Fibroblast of pulmonary artery (primary cell): ENCODE measurements at places on chromosomes 12 and 14.

- no peak for DNase-seq
These were observed 127.3 kb upstream of the PWP1 start for GRCh38 chr12:107558141-107558815.

DNA sequence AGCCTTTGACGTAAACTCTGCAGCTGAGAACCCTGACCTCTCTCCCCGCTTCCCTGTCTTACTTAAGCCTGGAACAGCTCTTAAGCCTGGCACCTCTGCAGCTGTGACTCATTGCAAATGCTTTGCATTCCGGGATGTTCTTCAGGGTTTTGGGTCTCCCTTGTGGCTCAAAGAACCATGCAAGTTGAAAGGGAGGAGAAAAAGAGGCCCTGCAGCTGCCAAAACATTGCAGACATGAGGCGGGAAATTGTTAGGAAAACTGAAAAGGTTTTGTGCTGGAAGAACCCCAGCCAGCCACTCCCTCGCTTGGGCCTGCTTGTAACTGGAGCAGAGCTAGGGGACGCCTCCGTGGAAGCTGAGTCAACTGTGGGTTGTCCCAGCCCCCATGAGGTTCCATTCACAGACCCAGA is 60.2 kb upstream of the FERMT2 start:
- peak; percentile 98 for DNase-seq

- DNase-seq: no peak
These were observed 6.2 kb upstream of the SLC15A4 start for GRCh38 chr12:128829861-128830504.

GRCh38 chr12:43292699-43293098 is 259.3 kb downstream of the ADAMTS20 start:
- DNase-seq: peak; percentile 86

GRCh38 chr12:32981139-32981538 is 84.6 kb upstream of the PKP2 start:
- no peak for DNase-seq

GRCh38 chr12:123491481-123491880 is 33.5 kb downstream of the SNRNP35 start:
- no peak for DNase-seq

DNA sequence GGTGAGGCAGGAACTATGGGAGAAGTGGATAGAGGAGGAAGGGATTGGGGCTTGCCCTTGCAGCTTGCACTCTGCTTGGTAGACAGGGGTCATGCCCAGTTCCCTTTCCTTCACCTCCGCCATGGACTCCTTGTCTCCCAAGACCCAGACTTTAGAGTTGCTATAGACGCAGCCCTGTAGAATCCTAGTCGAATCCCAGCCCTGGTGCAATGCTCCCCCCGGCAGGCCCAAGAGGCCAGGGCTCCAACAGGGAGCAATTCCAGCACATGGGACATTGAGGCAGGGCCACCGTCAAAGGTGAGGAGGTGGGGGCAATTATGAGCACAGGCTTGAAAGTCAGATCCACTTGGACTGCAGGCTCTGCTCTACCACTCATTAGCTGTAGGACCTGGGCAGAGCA is 29.5 kb upstream of the BCDIN3D start:
- no peak for DNase-seq

DNA sequence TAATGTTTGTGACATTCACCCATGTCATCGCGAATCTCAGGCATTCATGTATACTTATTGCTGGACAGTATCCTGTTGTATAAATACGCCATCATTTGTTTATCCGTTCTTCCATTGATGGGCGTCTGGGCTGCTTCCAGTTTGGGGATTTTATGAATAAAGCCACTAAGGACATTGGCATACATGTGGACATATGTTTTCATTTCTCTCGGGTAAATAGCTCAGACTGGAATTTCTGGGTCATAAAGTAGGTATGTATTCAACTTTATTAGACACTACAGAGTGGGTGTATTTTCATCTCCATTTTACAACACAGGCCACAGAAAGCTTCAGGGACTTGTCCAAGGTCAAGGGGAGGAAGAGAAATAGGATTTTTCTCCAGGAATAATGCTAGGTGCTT is 48.9 kb downstream of the HRK start:
- DNase-seq: no peak

GRCh38 chr12:89879766-89880165 is 171.1 kb upstream of the ATP2B1 start:
- DNase-seq: no peak

- DNase-seq: no peak
These were observed 7.4 kb downstream of the LRP1-AS start for GRCh38 chr12:57139796-57140649.

GRCh38 chr14:38490273-38490672 is 234.4 kb upstream of the CLEC14A start:
- no peak for DNase-seq

DNA sequence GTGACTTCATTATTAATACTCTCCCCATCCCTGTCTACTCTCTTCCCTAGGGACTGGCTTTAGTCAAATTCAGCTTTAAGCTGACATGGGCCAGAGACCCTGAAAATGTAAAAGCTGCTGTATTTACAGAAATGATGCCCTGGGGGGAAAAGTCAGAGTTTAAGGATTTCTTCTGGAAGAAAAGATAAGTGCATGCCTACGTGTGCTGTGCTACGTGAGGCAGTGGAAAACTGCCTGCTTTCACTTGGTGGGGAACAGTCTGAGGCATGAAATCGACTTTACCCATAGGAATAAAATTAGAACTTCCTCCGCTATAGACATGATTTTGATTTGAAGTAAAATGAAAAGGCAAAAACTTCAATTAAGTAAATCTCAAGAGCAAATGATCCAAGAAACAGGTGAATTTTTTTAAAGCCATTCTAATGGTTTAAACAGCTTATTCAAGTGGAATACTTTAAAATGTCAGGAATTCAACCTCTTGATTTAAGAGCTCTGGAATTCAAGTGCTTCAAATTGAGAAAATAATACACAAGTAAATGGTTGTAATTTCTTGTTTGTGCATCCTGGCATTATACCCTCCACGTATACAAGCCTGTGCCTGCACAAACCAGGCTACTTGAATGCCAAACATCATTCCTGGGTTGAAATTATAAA is 168.5 kb downstream of the FOXN3 start:
- DNase-seq: no peak

- DNase-seq: peak; percentile 17
These were observed 1.4 kb upstream of the HSP90AA1 start for GRCh38 chr14:102088012-102088792.

DNA sequence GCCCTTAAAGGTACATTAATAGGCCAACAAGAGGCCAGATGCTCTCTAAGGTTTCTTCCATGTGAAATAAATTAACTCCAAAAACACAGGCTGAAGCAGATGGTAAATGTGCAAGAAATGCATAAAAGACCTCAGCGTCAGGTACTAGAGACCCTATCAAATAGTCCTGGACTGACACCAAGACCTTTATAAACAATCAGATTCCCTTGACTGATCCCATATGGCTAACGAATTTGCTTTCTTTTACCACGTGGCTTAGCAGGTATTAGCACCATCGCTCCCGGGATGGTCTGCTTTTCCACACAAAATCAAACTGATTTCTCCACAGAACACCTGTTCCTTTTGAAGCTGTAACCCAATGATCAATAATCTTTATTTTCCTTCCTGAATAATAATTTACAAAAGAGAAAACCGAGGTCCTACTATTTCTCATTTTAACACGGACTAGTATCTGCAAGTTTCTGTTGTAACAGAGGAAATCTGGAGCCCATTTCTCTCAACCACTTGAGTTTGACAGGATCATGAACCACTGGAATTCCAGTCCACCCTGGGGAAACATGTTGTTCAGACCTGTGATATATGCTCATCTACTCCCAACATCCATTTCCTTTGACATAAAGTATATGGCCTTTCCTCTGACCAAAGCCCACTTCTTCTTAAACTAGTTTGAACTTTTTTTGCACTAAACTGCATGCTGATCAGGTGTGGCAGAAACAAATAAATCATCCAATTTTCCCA is 48.2 kb upstream of the DAAM1 start:
- no peak for DNase-seq

DNA sequence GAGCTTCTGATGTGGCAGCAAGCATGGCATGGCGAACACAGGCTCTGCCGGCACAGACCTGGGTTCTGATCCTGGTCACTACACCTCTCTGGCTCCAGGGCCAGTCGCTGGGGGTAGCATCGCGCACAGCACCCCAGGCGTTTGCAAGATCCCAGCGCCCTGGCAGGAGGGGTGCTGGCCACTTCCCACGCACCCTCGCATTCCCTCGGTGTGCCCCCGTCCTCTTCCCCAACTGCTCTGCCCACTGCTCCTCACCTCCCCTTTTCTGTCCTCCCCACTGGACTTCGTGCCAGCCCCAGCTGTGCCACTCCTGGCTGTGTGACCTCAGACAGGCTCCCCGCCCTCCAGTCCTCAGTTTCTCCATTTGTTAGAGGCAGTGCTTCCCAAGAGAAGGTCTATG is 2.8 kb downstream of the CDK2AP1 start:
- DNase-seq: no peak

DNA sequence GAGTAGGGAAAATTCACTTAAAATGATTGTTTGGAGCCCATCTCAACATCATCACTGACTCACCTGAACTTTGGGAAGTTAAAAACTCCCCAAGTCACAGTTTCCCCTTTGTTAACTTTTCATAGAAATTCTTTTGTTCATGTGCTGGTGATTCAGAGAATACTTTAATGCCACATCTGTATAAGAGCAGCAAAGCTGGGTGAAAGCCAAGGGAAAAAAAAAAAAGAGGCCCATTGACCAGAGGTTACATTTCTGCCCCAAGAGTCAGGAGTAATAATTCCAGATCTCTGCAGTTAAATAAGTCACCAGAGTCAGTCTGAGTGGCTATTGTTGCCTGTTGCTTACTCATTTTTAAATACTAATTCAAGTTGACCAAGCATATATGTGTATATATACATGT is 136.4 kb upstream of the LGR5 start:
- no peak for DNase-seq

GRCh38 chr14:99066378-99066777 is 205.6 kb downstream of the BCL11B start:
- DNase-seq: no peak

- peak; percentile 57 for DNase-seq
These were observed 57.7 kb downstream of the PPP1R12A start for GRCh38 chr12:79877246-79877645.

DNA sequence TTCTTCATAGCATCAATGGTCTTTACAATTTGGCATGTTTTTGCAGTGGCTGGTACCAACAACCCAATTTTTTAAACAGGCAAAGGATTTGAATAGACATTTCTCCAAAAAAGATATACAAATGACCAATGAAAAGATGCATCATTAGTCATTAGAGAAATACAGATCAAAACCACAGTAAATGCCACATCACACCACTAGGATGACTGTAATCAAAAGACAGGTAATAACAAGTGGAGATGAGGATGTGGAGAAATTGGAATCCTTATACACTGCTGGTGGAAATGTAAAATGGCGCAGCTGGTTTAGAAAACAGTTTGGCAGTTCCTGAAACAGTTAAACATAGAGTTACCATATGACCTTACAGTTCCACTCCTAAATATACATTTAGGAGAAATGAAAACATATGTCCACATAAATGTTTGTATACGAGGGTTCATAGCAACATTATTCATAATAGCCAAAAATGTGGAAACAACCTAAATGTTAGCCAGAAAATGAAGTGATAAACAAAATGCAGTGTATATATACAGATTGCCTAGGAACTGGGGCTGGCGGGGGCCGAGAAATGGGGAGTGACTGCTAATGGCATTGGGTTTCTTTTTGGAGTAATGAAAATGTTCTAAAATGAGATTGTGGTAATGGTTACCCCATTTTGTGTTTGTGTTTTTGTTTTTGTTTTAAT is 55.2 kb downstream of the TGFB3 start:
- DNase-seq: no peak

DNA sequence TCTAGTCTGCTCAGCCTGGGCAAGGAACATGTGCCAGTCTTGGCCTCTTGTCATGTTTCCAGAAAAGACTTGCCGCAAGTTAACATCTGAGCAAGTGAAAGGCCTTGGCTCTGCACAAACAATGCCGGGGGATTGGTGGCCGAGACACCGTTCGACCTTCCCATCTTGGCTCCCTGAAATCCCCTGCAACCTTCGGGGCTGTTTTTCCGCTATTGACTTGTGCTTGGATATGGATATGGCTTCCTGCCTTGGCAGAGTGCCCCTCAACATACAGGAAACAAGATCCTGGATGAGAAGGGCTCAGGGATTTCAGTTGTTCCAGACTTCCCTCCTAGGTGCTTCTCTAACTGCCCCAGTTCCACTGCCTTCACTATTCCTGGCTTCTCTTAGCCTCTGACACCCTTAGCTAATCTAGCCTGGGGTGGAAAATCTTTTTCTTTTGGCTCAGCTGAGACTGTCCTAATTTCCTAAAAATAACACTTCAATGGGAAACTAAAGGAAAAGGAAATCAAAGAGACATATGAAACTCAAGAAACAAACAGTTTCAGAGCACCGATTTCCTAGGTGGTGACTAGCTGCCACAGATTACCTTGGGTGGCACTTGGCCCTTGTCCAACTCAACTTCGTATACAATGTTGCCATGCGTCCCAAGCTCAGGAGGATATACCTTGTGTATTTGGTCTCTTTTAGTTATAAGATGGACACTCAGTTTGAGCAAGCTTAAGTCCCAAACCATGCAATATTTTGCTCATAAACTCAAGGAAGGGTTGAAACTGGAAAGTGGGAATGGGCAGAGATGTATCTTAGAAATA is 33.9 kb downstream of the RDH12 start:
- DNase-seq: no peak

DNA sequence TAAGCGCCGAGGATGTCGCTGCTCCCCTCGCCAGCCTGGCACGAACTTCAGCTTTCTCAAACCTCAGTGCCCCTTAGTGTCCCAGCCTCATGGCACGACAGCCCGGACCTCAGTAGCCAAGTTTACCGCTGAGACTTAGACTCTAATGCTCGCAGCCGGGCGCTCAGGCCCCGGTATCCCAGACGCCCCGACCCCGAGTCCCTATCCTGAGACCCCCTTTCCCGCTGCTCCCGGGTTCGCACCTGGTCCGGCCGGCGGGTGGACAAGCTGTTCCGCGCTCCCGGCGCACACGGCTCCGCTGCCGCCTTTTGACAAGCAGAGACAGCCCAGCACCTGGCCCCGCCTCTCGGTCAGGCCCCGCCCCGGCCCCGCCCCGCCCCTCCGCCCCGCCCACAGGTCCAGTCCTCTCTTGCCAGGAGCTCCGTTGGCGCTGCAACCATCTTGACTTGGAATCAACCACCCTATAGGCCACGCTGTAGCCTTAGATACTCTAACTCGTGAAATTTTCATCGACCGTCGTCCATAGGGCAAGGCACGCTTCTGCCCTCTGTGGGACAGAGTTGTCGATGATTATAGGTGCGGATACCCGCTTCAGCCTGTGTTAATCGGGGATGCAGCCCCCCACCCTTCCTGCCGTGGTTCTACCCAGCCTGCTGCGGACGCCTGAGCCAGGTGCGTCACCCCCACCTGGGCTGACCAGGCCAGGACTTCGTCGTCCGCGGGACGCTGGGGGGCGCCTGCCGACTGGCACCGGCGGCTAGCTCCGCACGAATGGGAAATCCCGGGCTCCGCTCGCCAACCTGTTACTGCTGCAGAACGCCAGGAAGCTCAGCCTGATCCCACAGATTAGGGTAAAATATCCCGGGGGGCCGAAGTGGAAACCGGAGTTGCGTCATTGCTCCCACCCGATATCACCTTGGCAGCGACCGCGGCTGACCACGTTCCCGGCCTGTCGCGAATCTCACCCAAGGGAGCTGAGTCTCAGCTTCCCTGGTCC is at the start of gene VDR:
VDR (minus strand) TSS at position 282 of the 997 bp plus-strand sequence. CDS start 25,881 bp downstream, outside the sequence.
- peak; percentile 67 for DNase-seq

- no peak for DNase-seq
These were observed 210.8 kb upstream of the BTG1 start for GRCh38 chr12:92356425-92356824.

- no peak for DNase-seq
These were observed 170.9 kb downstream of the PIK3C2G start for GRCh38 chr12:18432206-18432605.
